Left renal cortex interstitium (tissue), 4 donors: ENCODE measurements at places on chromosomes 11 and 22. TPM values are rescaled to one million over a fixed set of nuclear protein-coding genes. Genes with fewer than 3 reads are reported as not detected.

MB gene
- 0.21 TPM for polyA plus RNA-seq

SCGB2A2 gene
- polyA plus RNA-seq: not detected

SOX6 gene
- 17.2 TPM for polyA plus RNA-seq

TNNT3 gene
- polyA plus RNA-seq: 10.3 TPM

MPPED2 gene
- polyA plus RNA-seq: 16.2 TPM

CPT1B gene
- 9.8 TPM for polyA plus RNA-seq

TRMU gene
- polyA plus RNA-seq: 40.7 TPM

PHRF1 gene
- polyA plus RNA-seq: 24.1 TPM

SHANK2 gene
- 35.7 TPM for polyA plus RNA-seq

CADM1 gene
- 128 TPM for polyA plus RNA-seq

POU2AF3 gene
- polyA plus RNA-seq: 9.2 TPM

CCDC87 gene
- polyA plus RNA-seq: 0.24 TPM

LMO2 gene
- polyA plus RNA-seq: 27.8 TPM

HEPHL1 gene
- not detected for polyA plus RNA-seq

RCOR2 gene
- polyA plus RNA-seq: 9.7 TPM

LGR4 gene
- 120 TPM for polyA plus RNA-seq

PDXP gene
- 16.7 TPM for polyA plus RNA-seq

MADD gene
- polyA plus RNA-seq: 35.2 TPM

OR52E2 gene
- polyA plus RNA-seq: not detected

GRAMD4 gene
- 22.1 TPM for polyA plus RNA-seq

HSCB gene
- 19.9 TPM for polyA plus RNA-seq

SLC5A1 gene
- polyA plus RNA-seq: 0.32 TPM

SELENOO gene
- polyA plus RNA-seq: 33.8 TPM

CAPN1 gene
- polyA plus RNA-seq: 83.3 TPM

MMP12 gene
- polyA plus RNA-seq: 3.6 TPM

GSTT2B gene
- polyA plus RNA-seq: 23.8 TPM

SCN4B gene
- polyA plus RNA-seq: 1.8 TPM

SMC1B gene
- 0.33 TPM for polyA plus RNA-seq

OR51B4 gene
- polyA plus RNA-seq: not detected

CD81 gene
- 503 TPM for polyA plus RNA-seq

SYT7 gene
- polyA plus RNA-seq: 5.9 TPM

DGKZ gene
- polyA plus RNA-seq: 38.8 TPM
